ENCODE measurements at places on chromosomes 3 and 15.

- DNase-seq = no peak
These were observed 5.3 kb downstream of the LRRK1 start for GRCh38 chr15:100924436-100924835.

GRCh38 chr3:27914199-27914598 is 192.1 kb upstream of the EOMES start:
- DNase-seq = peak; percentile 11

DNA sequence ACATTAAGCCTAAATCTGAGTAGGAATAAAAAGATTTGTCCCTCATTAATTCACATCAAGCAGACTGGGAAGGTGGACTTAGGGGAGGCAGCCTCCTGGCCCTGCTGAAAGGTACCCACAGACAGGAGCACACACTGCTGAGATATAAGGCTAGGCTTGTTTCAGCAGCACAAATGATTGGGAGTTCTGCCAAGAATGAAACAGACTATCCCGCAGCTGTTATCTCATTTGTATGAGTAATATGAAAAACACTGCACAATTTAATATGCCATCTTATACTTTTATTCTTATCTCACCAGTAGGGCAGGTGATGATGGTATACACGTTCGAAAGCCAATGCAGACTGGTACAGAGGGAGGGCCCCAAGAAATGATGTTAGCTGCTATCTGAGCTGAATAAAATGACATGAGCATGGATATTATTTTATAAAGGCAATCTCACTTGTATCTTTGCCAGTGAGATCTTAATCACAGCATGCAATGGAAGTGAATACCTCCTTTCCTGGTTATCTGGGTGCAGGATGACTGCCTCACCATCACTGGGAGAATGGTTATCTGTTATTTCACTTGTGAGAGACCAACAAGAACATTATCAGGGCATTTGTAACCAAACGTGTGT is 258.7 kb upstream of the PPP2R3A start:
- DNase-seq = no peak

DNA sequence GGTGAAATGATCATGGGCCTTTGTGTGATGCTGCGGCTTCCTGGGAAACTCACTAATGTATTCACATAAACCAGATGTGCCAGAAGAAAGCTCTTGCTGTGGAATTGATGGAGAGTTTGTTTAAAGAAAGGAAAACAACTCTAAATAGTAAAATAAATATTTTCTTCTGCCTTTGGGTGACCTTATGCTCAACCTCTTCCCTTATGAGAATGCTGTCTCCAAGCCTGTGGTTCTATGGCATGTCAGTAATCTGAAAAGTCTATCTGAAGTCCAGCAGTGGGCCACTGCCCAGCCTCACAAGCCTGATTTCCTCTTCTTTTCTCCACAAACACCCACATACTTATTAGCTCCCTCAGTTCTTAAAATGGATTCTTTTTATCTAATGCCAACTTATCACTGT is 49.9 kb upstream of the PHLDB2 start:
- peak; percentile 41 for DNase-seq

GRCh38 chr15:58179206-58179605 is 41.0 kb downstream of the AQP9 start:
- no peak for DNase-seq

GRCh38 chr3:157533298-157534070 is 30.3 kb upstream of the VEPH1 start:
- peak; percentile 70 for DNase-seq

DNA sequence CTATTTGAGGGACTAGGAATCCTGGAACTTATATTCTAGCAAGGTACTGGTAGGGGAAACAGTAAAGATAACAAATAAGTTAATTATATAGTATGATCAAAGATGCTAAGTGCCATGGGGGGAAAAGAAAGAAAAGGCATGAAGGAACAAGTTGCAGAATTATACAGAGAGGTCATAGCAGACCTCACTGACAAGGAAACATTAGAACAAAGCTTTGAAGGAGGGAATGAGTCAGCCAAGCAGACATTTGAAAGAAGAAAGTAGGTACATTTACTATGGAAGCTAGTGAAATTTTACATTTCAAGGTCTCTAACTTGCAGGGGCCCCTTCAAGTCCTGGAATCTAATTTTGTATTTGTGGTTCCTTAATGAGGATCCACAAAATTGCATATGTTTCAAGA is 57.2 kb upstream of the TIPARP start:
- no peak for DNase-seq

All from AG08395 (cell line).